Left ventricle myocardium superior (tissue), 1 donor: ENCODE measurements at places on chromosomes 13 and 19. TPM values are rescaled to one million over a fixed set of nuclear protein-coding genes. Genes with fewer than 3 reads are reported as not detected.
A peak's percentile ranks its signal among the peaks of the same experiment; 100 is the strongest.

GRCh38 chr19:45640849-45641273 lies 1.7 kb upstream of the EML2 start:
- no peak for DNase-seq

DNA sequence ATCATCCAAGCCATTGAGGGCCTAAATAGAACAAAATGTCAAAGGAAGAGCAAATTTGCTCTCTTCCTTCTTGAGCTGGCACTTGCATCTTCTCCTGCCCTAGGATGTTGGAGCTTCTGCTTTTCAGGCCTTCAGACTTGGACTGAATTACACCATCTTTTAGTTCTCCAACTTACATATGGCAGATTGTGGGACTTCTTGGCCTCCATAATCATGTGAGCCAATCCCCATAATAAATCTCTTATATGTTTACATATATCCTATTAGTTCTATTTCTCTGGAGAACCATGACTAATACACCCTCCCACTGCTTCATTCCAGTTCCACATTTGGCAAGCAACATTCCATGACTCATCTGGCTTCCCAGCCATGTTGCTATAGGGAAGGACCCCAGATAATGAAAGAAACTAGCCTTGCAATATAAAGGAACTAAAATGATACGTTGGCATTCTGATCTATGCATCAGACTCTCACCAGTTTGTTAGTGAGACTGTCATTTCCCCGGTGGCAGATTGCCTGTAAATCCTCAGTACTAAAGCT lies 11.0 kb upstream of the ACOD1 start:
- no peak for DNase-seq

OR7A17 gene
- not detected for total RNA-seq

GRCh38 chr19:2478756-2479555 lies 3.0 kb downstream of the GADD45B start:
- peak; percentile 88 for DNase-seq

DNA sequence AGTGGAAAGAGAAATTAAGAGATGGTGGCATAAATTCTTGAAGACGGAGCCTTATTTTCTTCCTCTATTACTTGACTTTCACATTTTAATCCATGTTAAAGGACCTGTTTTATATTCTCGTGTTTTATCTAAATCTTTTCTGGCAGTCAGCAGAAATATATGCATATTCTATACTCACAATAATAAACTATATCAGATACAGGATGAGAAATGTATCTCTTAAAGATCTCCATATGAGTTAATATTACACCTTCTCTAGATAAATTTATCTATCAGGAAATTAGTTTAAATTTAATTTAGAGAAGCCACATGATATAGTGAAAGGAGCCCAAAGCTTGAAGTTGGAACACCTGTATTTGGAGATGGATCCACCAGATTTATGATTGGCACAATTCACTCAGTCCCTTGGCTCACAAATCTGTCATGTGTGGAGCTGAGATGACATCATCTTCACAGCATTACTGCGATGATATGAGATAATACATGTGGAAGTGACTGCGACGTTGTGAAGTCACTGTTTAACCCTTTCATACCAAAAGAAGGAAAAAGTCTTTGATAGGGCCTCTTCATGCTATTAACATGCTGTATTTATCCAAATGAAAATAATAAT lies 216.4 kb downstream of the FGF14 start:
- no peak for DNase-seq

PPM1N gene
- 0.57 TPM for total RNA-seq

C1QTNF9B gene
- total RNA-seq, result 4.1 TPM

- no peak for DNase-seq
Observed at GRCh38 chr19:48044561-48044960, 682 bp upstream of the CABP5 start.

GRCh38 chr13:83563499-83563898 lies 318.8 kb downstream of the SLITRK1 start:
- DNase-seq, result no peak

DNA sequence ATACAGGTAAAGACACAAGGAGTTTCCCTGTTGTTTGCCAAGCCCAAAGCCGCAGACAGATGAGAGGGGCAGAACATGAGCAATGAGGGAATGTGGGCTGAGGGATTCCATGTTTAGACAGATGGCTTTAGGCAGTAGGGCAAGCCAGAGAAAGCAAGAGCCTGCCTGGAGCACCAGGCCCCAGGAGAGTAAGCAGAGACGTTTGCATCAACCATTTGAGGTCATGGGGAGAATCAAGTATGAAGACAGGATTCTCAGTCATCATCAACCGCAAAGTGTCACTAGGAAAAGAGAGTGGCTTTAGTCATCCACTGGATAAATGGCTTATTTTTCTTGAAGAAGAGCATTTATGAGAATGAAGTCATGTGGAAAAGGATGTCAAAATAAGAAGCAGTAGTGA lies 184.7 kb downstream of the COG6 start:
- no peak for DNase-seq

GRCh38 chr13:78876915-78877549 lies 218.1 kb upstream of the OBI1 start:
- DNase-seq, result no peak

GRCh38 chr13:114002009-114002544 lies 28.2 kb upstream of the C13orf46 start:
- peak; percentile 33 for DNase-seq

DNA sequence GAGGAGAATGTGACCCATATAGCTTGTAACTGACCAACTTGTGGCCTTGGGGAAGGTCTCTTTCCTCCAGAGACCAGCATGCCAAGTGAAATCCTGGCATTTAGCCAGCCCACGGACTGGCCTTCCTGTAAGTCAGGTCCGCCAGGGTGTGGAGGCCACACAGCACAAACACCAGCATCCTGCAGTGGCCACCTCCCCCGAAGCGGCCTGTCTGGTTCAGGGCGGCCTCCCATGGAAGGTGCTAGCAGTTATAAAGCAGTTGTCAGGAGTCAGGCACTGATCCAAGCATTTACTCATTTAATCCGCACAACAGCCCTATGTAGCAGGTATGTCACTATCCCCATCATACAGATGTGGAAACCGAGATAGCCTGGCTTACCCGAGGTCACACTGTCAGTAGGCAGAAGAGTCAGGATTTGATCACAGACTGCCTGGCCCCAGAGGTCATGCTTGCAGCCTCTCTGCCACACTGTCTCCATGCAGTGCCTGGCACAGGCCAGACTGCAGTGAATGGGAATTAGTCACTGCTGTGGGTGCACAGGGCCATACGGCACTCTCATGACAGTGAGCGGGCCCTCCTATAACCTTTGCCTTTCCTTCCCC lies 36.7 kb downstream of the CAPN12 start:
- peak; percentile 75 for DNase-seq

GRCh38 chr19:903266-903797 lies 9.7 kb downstream of the R3HDM4 start:
- DNase-seq, result no peak

GRCh38 chr19:12949363-12950283 lies 4.0 kb downstream of the RAD23A start:
- no peak for DNase-seq
